Heart right ventricle (tissue), 16 donors: ENCODE measurements at places on chromosomes 2 and 18. TPM values are rescaled to one million over a fixed set of nuclear protein-coding genes. Genes with fewer than 3 reads are reported as not detected.

Gene RALB
- total RNA-seq: 46.3 TPM

Gene HOXD13
- total RNA-seq: not detected

Gene ASB18
- total RNA-seq: 47.1 TPM

DNA sequence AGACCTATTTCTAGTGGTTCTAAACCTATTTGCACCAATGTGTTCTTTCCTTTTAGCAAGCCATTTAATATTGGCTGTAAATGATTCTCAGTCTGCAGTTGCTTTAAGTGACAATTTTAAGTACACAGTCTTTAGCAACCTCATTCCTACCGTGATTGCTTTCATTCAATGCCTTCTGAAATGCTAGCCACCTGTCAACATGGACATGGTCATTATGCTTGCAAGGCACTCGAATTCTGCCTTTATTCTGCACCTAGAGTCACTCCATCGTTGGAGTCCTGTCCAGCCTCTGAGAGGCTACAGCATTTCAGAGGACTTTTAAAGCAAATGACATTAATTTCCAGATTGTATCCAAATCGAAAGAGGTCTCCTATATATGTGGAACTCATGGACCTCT is 115.1 kb downstream of the IRS1 start:
- DNase-seq: no peak

GRCh38 chr18:69720422-69720821 is 227.3 kb downstream of the CD226 start:
- no peak for DNase-seq

DNA sequence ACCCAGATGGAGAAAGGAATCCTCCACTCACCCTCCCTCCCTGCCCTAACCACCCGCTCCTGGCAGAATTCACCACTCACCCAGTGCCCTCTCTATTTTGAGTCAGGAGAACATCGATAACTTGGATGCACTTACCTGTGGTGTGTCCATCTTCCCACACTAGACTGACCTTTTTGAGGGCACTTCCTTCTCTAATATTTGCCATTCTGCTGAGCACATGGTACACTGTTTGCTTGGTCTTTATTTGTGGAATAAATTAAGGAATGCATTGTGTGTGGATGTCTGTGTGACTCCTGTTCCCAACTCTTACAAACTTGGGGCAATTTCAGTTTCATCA is 133.7 kb downstream of the ACKR3 start:
- no peak for DNase-seq

DNA sequence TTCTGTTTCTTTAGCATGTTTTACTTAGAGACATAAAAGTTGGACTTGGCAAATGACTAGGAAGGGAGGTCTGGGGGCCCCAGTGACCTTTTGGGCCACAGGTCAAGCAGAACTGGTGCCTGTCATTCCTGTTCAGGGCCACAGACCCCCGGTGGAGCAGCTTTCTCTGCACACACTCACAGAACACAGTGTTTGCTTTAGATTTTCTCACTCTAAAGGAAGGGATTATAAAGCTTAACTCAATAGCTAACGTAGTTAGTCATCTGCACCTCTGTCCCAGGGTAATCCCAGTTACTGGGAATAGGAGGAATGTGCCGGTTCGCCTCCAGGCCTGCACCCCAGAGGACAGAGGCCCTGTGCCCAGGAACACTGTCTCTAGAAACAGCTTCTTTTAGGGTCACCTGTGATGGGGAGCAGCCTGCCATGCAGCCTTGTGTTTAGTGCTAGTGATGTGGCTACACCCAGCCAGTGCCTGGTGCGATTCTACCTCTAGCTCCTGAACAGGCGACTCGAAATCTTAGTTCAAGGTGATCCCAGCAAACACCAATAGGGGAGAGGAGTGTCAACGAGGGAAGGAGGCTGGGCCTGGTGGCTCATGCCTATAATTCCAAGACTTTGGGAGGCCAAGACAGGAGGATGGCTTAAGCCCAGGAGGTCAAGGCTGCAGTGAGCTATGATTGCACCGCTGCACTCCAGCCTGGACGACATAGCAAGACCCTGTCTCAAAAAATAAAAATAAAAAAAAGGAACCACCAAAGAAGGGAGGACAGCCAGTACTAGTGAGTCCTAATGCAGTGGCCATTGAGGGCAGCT is 11.6 kb downstream of the SPATA3 start:
- DNase-seq: no peak

DNA sequence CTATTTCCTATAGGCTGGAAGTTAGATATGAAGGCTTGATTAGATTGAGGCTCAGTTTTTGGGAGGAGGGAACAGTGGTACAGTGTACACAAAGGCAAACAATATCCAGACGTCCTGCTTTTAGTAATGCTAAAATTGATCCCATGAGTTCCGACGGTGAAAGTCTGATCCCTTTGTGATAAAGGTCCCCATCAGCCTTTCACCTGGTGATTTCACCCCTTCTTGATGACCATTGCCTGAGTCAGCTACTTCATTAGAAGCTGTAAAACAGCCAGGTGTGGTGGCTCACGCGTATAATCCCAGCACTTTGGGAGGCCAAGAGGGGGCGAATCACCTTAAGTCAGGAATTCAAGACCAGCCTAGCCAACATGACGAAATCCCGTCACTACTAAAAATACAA is 29.7 kb downstream of the TWSG1 start:
- no peak for DNase-seq

- DNase-seq: no peak
Observed at GRCh38 chr18:65349635-65350034, 401.2 kb upstream of the CDH7 start.
